ENCODE measurements at places on chromosomes 5 and 9.
A peak's percentile ranks its signal among the peaks of the same experiment; 100 is the strongest.

- no peak for DNase-seq
Observed at GRCh38 chr5:137669811-137670210, 66.1 kb downstream of the KLHL3 start.

- no peak for DNase-seq
Observed at GRCh38 chr9:101365181-101365580, 19.6 kb downstream of the BAAT start.

DNA sequence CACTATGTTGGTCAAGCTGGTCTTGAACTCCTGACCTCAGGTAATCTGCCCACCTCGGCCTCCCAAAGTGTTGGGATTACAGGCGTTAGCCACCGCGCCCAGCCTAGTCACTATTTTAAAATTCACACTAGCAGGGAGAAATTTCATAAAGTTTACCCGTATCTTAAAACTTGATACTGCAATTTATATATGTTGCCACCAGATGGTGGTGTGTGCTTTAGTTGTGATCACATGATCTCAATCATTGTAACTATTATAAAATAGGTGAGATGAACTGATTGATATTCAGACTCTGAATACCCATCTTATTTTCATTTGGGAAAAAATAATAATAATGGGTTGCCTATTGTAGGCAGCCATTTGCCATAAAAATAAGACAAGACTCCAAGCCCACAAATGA is 1330.4 kb upstream of the WWC1 start:
- peak; percentile 48 for DNase-seq

- no peak for DNase-seq
Observed at GRCh38 chr9:8784838-8785237, 985.3 kb upstream of the DMAC1 start.

DNA sequence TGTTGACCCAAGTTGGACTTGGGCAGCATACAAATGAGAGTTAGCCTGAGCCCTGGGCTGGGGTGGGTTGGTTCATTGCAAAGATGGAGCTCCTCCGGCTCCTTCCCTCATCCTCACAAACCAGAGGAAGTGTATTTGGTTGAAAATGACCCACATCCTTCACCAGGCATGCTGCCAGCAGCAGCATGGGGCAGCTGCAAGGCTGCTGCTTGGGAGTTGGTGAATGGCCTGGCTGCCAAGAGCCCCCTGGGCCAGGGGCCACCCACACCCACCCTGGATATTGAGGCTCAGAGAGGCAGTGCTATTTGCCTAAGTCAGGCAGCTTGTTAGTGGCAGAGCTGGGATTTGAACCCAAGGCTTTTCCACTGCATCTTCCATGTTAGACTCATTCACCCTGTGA is 29.5 kb downstream of the PPARGC1B start:
- no peak for DNase-seq

- DNase-seq, result no peak
Observed at GRCh38 chr9:92098638-92099037, 16.6 kb downstream of the SPTLC1 start.

All from GM23338 (cell line).